Pulmonary artery endothelial cell (primary cell): ENCODE measurements at places on chromosomes 12 and 14. TPM values are rescaled to one million over a fixed set of nuclear protein-coding genes. Genes with fewer than 3 reads are reported as not detected.

DNA sequence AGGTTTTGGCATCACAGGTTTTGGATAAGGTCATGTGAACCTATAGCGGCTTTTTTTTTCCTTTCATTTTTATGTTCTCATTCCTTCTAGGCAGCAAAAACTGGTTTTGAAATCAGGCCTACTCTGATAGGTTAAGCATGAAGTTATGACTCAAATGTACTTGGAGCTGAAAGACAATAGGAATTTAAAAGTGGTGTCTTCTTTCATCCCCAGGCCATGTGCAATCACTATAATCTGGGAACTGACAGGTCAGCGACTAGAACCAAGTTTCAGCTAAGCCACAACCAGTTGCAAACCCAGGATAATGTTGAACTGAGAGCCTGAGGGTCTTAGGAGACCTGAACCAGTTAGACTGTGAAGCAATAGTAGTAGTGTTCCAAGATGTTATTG, 74.3 kb downstream of the ANO6 start:
- no peak for DNase-seq

GRCh38 chr12:32118806-32119205, 12.2 kb downstream of the BICD1 start:
- no peak for DNase-seq

DNA sequence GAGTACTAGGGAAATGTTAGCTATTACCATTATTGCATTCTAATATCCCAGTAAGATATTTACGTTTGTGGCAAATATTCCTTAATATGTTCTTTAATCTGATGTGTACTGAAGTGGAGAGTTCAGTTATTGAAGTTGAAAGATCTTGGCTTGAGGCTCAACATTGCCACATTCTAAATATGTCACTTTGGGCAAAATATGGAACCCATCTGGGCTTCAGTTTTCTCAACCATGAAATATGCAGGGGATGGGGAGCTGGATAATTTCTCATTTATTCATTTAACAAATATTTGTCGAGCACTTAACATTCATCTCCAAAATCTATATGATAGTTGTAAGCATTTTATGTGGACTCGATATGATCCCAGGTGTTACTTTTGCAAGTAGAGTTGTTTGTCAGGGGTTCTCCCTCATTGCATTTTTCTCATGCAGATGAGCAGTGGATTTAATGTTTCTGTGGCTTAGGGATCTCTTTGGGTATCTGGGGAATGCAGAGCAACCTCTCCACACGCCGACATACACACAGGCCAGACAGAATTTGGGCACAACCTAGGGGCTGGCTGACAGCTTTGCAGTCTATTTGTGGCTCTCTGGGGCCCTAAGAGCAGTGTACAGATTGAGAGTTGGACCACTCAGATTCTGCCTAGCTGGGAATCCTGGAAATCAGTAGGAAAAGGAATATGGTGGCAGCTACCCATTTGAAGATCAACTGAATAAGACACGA, 26.6 kb upstream of the APPL2 start:
- DNase-seq: no peak

Gene PLBD2
- total RNA-seq: 18.0 and 26.7 TPM in 2 replicates

Gene KLHDC1
- 1.2 and 2.0 TPM in 2 replicates for total RNA-seq

Gene KLHL33
- under 0.01 and 0.04 TPM in 2 replicates for total RNA-seq
